ENCODE measurements at places on chromosomes 6 and 20.
A peak's percentile ranks its signal among the peaks of the same experiment; 100 is the strongest.

- no peak for DNase-seq
Observed at GRCh38 chr20:2840967-2841531, 504 bp downstream of the VPS16 start.

GRCh38 chr6:44064089-44064947, 62.9 kb downstream of the MRPL14 start:
- DNase-seq: no peak

- DNase-seq: no peak
Observed at GRCh38 chr20:46694484-46694883, 5.2 kb upstream of the TP53RK start.

GRCh38 chr6:137819740-137820139, 47.3 kb upstream of the TNFAIP3 start:
- no peak for DNase-seq

DNA sequence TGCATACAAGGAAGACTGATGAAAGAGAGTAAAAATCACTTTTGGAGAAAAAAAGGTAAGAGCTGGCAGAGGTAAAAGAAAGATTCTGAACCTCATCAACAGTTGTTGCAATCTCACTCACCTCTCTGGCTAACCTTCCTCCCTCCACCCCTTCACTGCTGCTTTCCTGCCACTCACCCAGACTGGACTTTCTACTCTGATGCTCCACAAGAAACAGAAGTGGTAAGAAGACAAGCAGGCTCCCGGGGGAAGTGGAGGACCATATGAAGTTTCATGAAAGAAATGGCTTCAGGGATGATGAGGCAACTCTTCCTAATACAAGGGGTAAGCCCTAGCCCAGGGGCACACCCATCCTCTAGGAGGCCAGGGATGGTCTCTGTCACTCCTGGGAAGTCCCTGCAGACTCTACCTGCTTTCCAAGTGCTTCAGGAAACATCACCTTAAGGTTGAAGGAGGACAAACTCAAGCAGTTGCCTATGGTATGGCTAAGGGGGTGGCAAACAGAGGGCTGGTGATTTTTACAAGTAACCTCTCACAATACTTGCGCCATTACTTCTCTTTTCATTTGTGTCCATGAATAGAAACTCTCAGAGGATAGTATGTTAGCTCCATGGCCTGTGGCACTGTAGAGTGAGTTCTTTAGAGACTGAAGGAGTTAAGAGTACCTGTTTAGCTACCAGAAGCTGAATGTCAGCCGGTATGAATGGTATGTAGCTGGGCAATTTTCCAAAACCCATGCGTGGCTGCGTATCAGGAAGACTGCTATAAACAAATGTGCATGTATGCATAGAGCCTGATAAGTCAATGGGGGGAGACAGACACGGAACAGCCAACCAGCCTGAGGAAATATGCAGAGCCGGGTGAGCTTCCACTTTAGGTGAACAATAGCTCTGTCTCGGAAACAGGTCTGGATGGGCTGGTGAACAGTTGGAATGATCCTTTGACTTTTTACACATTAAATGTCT, 112.0 kb downstream of the BACH2 start:
- DNase-seq: peak; percentile 29

- no peak for DNase-seq
Observed at GRCh38 chr20:20894753-20895152, 182.3 kb upstream of the RALGAPA2 start.

GRCh38 chr6:5066456-5067093, 18.6 kb upstream of the PPP1R3G start:
- DNase-seq: no peak

DNA sequence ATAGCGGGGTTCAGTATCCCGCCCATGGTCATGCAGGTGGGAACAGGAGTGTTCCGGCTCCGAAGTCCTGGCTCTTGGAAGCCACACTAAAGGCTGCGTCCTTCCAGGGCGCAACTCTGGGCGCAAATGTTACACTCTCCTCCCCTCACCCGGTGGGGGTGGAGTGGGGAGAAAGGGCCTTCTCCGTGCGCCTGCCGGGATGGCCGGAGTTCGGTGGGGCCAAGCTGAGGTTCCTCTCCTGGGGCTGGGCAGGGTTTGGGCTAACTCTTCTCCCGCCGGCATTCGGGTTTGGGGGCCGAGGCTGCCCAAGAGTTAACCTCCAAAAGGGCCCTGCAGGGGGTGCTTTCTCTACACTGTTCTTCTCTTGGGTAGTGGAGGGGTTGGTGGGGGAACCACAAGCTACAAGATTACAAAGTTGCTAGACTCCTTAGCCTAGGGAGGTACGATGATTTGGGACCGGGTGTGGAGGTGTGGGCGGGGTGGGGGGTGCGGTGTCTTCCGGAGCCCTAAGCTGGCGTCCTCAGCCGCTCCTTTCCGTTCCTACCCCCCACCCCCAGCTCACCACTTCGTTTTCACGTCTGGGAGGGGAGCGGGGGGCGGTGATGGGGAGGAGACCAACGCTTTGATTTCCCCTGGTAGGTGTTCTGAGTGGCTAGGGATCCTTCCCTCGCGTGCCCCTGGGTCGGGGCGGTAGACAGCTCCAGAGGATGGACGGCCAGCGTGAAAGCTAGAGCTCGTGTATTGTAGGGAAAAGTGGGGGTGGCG, 12.3 kb downstream of the NRN1 start:
- DNase-seq: no peak

- DNase-seq: peak; percentile 27
Observed at GRCh38 chr6:98056955-98057354, 773.9 kb upstream of the MMS22L start.

DNA sequence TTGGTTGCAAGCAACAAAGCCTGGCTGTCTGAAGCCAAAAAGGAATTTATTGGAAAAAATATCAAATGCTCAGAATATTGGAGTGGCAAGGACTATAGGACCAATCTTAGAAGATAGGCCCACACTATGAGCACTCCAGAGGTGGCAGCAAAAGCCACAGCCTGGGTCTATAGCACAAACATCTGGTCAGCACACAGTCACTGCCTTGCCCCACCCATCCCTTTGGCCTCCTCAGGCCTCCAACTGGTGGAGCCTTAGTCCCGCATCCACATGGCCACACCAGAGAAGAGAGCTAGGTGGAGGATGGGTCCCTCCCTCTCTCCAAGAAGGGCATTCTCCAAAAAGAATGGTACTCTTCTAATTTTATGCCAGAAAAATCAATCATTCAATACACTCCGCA, 14.0 kb downstream of the NUDT3 start:
- DNase-seq: no peak

- no peak for DNase-seq
Observed at GRCh38 chr20:62063315-62063980, 2.2 kb downstream of the TAF4 start.

DNA sequence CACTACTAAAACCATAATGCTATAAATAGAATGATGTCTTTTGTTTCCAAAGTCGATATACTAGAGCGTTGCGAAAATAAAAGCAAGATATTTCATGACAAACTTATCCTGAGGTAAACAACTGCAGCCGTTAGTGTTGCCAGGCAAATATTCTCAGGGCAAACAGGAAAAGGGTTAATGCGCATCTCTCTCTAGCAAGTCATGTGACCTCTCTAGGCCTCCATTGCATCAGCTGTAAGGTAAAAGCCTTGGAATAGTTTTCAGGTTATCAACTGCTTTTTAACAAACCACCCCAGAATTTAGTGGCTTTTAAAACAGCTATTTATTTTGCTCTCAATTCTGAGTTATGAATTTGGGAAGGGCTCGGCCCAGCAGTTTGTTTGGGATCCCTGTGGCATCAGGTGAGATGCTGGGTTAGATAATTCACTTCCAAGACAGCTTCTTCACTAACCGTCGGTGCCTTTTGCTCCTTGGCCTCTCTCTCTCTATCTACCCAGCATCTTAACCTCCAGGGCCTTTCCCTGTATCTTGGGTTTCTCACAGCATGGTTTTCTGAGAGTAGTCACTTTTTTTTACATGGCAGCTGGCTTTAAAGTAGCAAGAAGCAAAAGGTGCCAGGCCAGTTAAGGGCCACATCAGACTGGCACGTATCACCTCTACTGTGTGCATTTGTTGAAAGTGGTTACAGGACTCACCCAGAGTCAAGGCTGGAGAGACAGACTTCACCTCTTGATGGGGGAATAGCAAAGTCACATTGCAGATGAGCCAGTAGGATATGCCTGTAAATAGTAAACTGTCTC, 39.2 kb upstream of the LTV1 start:
- no peak for DNase-seq

DNA sequence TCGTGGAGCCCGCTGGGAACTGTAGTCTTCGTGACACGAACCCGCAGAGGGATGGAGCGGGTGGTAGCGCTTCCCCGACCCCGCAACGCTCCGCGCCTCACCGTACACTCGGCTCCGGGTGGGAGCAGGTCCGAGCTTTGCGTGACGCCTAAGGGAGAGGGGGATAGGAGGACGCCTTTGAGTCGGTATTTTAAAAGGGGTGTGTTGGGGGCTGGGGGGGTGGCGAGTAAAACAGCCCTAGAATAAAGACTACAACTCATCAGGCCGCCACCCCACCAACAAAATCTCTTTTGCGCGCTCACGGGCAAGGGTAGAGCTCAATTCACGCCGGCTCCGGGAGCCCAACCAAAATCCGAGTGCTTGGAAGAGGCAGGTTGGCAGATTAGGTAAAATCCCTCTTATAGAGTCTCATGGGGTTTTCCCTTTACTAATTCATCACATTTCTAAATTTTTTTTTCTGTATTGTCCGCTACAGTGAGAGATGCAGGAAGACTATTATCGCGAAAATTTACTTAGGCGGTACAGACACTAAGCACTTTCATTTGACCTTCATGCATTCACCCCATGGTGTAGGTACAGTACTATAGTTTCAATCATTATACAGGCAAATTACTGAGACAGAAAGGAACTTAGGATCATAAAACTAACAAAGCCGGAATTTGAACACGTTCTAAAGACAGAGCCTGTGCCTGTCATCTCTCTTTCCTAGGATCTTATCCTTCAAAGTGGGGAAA, 706 bp upstream of the SNX14 start:
- DNase-seq: no peak

DNA sequence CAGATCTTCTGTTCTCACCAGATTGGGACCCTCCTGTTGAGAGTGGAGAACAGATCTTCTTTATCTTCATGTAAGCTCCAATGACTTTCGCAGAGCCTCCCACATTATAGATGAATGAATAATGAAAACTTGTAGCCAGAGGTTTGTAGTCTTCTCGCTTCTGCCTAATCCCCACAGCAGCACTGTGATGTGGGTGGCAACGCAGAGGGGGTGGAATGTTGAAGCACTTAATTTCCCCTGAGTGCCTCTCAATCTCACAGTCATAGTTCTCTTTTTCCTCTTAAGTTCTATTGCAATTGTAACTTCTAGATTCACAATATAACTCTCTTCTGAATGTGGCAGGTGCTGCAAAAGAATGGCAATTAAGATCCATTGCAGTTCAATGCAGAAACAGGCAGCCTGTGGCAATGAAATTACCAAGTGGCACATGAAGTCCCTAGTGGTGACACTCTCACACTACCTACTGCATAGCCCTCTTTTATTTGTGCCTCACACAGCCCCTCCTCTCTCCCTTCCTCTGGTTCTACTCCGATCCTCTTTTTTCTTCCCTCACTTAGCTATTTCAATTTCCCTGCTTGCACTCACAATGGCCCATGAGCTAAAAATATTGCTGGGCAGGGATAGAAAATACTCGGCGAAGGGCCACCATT, 281.9 kb downstream of the UBE3D start:
- DNase-seq: no peak

- no peak for DNase-seq
Observed at GRCh38 chr6:62283796-62284411, 2.1 kb downstream of the KHDRBS2 start.

DNA sequence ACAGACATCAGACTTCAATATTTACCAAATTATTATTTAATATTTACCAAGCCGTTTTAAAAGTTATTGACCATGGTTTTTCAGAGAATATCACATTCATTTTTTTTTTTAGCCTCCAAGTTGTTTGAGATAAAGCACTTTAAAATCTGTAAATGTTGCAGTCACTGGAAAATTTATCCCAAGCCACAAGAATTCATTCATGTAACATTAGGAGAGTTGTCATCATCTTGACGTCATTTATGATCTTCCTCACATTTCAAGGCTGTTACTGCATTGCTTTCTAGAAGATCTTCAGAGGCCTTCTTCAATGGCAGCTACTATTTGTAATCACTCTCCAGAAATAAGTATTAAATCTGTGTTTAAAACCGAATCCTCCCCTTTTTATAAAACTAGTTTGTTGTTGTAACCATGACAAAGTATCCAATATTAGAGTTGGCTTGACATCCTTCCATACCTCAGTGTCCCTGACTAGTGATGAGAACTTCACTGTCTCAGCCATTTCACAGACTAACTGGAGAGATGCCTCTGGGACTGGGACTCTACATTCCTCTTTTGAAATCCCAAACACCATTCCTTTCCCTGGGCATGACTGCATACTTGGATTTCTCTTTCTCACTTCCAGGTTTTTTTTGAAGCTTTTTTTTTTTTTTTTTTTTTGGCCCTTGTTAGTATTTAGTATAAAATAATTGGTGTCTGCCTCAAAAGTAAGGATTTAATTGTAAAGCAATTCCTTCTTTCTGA, 100.1 kb downstream of the ZFAND3 start:
- no peak for DNase-seq

DNA sequence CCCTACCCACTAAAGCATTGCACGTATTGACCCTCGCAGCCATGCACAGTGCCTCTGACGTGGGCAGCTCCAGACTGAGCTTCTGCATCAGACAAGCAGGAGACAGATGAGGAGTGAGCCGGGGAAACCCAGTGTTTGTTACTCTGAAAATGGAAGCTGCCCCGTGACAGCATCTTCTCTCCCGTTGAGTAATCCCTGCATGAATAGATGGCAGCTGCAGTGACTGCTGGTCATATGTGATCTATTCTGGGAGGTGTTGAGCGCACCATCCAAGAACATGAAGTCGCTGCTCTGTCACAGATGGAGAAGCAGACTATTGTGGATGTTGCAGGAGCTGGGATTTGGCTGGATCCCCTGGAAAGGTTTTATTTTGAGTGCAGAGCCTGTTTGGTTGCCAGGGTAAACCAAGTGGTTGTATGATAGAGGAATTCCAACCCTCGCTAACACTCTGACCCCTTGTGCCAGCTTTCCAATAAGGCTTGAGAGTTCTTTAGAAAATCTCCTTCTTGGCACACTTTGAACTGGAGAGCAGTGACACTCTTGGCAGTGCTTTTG, 242.2 kb downstream of the NRN1 start:
- no peak for DNase-seq

GRCh38 chr6:130362128-130362527, 3.7 kb upstream of the TMEM200A start:
- no peak for DNase-seq

- DNase-seq: no peak
Observed at GRCh38 chr6:169227116-169227515, 26.5 kb downstream of the THBS2 start.

GRCh38 chr20:41408156-41408794, 41.7 kb upstream of the EMILIN3 start:
- DNase-seq: no peak

- DNase-seq: no peak
Observed at GRCh38 chr6:106557837-106558236, 71.5 kb downstream of the RTN4IP1 start.

Measured in left renal pelvis (tissue), 4 donors.